ENCODE measurements at places on chromosomes 7 and 10.
A peak's percentile ranks its signal among the peaks of the same experiment; 100 is the strongest.

GRCh38 chr10:663466-663751 lies 26.1 kb downstream of the DIP2C start:
- no peak for DNase-seq

DNA sequence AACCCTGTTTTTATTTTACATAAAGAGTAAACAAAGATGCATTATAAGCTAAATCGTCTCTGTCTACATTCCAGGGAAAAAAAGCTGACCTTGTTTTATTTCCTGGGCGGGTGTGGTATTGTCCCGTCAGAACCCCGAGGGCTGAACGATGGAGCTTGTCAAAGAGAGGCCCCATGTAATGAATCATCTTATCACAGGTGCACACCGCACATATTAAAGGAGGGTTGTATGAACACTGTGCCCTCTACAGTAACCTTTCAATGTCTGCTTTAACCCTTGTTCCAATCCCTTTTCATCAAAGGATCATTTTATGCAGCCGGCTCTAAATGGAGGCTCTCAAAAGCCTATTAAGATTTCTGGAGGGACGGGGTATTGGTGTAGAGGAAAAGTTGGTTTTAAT lies 158.5 kb upstream of the YAE1 start:
- no peak for DNase-seq

DNA sequence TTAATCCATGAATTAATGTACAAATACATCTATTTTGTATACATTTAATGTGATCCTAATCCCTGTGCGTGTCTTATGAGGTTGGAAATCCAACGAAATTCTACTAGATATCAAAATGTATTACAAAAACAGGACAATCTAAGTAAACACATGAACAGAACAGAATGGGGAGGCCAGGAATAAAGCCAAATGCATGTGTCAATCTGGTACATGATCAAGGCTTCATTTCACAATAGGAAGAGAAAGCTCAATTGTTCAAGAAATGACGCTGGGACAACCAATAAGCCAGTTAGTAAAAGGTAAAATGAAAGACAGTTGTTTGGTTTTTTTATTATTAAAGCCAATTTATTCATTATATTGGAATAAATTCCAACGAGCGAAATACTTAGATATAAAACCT lies 83.0 kb downstream of the COL13A1 start:
- no peak for DNase-seq

DNA sequence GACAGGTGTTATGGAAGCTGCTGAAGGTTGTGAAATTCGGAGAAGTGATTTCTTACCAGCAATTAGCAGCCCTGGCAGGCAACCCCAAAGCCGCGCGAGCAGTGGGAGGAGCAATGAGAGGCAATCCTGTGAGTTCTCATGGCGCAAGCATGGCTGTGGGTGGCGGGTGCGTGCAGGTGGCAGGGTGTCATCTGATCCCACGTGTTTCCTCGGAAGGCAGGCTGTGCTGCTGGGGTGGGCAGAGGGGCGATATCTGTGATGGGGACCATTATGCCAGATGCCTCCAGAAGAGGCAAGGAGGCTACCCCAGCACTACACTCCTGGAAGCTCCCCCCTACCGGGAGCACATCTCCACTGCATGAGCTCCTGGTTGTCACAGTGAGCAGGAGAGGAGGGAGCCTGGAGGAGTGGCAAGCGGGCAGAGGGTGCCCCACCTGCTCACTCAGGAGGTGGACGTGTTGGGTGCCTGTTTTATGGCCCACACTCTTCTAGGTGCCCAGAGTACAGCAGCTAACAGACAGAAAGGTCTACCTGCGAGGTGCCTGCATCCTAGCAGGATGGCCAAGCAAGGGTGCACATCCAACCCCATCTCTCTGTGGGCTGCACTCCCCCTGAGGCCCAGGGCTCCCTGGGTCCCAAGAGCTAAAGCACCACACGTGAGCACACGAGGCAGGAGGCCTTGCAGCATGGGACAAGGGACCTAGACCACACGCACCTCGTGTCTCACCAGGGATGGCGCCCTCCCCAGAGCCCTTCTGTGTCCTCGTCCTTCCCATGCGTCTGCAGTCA lies 204.7 kb downstream of the EBF3 start:
- peak; percentile 31 for DNase-seq

DNA sequence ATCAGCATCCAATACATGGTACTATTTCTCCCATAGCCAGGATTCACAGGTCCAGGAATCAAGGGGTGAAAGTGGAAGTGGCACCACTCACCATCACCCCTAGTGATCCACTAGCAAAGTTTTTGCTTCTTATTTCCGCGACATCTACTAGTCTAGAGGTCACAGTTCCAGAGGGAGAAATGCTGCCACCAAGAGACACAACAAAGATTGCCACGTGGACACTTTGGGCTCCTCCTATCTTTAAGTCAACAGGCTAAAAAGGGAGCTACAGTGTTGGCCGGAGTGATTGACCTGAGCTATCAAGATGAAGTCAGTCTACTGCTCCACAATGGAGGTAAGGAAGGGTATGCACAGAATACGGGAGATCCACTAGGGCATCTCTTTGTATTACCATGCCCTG lies 178.2 kb downstream of the AKR1D1 start:
- DNase-seq, result no peak

DNA sequence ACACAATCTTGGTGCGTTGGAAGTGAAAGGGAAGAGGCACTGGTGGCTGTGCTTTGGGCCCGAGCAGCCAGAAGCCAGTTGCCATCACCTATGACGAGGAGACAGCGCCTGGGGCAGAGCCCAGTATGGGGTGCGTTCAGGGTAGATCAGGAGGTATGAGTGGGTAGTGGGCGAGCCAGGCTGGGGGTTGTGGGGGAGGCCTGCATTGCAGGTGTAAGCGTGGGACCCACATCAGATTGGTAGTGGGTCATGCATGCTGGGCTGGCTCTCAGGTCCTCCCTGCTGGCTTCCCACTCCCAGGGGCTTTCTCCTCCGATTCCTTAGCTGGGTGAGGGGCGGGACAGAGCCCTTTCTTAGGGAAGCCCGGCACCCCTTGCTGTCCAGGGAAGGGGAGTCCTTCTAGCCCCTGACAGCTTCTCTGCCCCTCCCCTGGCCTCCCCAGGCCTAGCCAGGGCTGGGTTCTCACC lies 445 bp upstream of the PVRIG start:
- DNase-seq, result no peak

GRCh38 chr7:156625580-156625979 lies 15.0 kb upstream of the RNF32 start:
- no peak for DNase-seq

GRCh38 chr7:138563808-138564207 lies 103.7 kb downstream of the TRIM24 start:
- DNase-seq, result no peak

DNA sequence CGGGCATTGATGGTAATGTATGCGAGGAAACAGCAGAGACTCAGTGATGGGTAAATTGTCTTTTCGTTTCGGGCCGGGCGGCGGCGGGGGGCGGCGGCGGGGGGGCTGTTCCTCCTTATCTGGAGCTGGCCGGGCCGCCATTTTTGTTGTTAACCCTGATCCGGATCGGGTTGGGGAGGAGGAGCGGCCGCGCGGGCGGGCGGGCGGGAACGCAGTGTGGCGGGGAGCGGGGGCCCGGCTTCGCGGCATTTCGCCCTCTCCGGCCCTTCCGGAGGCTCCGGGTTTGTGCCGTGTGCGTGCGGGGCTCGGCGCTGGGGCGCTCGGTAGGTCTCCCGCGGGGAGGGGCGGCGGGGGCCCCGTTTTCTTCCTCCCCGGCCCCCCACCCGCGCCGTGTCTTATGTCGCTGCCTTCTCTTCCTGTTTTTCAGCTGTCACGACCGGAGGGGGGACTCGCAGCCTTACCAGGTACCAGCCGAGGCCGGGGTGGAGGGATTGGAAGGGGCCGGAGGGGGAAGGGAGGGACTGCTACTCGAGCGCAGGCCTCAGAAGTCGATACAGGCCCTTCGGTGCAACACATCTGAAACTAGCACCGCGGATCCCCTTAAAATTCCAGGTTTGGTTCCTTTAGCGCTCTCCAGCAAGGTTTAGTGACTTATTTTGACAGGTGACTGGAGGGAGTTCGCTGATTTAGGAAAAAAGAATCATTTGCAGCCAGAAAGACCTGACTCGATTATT lies 820 bp downstream of the WAC start:
- DNase-seq, result peak; percentile 91

DNA sequence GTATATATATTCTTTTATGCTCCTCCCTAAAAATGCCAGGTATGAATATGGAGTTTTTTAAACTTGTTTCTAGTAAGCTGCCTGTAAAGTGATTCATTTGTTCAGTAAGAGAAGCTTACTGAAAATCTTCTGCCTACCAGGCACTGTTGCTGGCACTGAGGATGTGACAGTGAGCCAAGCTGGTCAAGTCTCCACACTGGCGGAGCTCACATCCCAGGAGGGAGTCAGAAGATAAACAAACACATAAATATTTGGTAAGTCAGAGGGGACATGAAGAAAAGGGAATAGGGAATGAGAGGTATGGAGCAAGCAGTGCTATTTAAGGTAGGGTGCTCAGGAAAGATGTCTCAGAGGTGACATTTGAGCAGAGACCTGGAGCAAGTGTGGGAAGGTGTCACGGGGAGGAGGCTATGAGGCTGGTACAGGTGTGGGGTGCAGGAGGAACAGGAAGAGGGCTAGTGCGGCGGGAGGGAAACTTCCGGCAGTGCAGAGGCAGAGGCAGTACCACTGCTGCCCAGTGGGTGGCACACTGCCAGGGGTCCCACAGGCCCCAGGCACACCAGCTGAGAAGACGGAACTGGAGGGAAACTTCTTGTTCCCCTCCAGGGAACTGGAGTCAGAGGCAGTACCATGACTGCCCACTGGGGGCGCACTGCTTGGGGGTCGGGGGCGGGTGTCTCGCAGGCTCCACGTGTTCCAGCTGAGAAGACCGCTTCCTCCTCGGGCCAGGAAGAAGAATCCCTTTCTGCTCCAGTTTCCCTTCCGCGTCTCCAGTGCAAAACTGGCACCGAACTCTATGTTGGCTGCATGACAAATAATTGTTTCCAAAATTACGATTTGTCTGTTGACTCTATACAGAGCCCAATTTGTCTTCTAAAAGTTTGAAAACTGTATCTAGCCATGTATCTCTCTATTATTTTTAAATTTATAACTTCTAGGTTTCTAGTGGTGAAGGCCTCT lies 161.0 kb downstream of the TEX36 start:
- no peak for DNase-seq

- no peak for DNase-seq
These were observed 27.5 kb downstream of the ADRB1 start for GRCh38 chr10:114071178-114071577.

DNA sequence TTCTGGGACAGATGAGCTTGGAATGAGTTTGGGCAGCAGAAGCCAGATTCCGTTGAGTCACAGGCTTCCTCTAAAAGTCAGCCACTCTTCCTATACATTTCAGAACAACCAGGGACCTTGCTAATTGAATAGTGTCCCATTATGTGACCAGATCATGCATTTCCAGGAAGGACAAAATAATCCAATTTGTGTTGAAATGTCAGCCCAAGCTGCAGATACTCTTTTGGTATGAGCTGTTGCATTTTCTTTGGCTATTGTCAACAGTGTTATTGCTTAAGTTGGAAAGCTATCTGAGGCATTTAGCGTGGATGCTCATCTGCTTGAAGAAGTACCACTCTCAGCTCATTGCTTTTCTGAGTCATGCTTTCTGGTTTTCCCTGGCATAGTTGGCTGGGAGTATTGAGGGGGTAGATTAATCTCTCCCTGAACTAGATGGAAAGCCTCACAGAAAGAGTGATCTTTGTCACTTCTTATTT lies 223.7 kb upstream of the HABP2 start:
- no peak for DNase-seq

- no peak for DNase-seq
These were observed 1160.8 kb downstream of the REEP3 start for GRCh38 chr10:64682043-64682442.

GRCh38 chr7:33143996-33144718 lies 14.8 kb downstream of the BBS9 start:
- no peak for DNase-seq

DNA sequence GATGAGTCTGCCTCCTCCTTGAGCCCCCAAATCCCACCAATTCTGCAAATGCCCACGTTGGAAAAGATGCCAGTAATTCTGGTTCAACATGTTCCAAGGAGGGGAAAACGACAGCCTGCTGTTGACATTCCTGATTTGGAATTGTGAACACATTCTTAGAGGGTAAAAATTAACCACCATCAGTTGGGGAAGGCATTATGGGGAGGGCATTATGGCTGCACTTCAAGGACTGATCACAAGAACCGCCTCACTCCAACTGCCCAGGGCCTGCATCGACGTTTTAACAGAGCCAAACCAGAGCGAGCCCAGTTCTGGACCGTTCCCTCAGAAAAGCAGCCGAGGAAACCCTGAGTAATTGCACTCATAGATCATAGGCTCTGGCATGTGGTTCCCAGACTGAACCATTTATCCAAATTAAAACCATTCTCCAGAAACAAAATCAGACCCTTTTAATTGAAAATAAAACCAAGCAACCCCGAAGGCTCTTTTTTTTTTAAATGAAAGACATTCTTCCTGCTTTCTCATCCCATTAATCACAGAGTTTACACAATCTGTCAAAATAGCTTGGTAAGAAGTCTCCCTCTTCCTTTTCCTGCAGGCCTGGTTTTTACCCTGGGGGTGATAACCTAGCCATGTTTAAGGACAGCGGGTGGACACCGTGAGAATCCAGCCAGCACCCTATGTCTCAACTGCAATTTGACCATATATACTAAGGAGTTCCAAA lies 8.0 kb downstream of the TNS3 start:
- no peak for DNase-seq

DNA sequence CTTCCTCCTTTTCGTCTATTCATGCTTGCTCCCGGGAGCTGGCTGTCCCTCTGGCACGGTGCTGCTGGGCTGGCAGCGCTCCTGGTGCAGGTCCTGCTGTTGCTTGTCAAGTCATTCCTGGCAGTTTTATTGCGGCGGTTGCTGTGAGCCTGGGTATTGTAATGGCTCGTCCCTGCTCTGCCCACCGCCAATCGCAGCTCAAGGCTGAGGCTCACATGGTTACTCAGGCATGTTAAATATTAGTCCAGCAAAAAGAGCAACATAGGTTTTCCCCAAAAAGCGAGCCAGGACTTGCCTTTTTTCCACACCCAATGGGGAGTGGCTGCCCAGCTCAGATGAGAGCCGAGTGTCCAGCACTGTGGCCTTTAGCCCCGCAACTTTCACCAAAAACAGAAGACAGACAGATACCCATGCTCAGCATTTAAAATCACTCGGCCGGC lies 492.9 kb upstream of the FOXK1 start:
- DNase-seq, result peak; percentile 83

GRCh38 chr7:44565097-44565794 lies 8.5 kb downstream of the DDX56 start:
- DNase-seq, result peak; percentile 79

- no peak for DNase-seq
These were observed 137.4 kb upstream of the AKR1E2 start for GRCh38 chr10:4688601-4689000.

DNA sequence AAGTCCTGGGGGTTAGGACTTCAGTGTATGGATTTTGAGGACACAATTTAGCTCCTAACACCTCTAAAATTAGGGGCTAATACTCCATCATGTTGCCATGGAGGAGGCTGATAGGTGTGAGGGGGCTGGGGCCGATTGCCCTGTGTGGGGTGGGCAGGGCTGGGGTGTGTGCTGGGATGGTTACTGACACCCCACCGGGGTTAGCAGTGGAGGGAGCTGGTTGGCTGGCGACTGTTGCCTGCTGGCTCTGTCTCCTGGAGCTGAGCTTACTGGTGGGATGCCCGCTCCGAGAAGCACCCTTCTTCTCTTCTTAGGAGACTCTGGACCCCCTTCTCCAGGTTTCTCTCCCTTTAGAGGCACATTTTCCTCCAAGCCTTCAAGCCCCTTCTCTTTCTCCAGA lies 22.2 kb upstream of the SH2D4B start:
- DNase-seq, result no peak

GRCh38 chr7:127392182-127392565 lies 334 bp downstream of the ZNF800 start:
- DNase-seq, result peak; percentile 80

- DNase-seq, result no peak
These were observed 34.5 kb upstream of the MEOX2 start for GRCh38 chr7:15720849-15721471.

All from suprapubic skin (tissue), 4 donors.